HepG2 (cell line): ENCODE measurements at places on chromosomes 12 and 14. TPM values are rescaled to one million over a fixed set of nuclear protein-coding genes. Genes with fewer than 3 reads are reported as not detected.

The CMKLR1 gene
- polyA plus RNA-seq: not detected in 2 replicates

The LPAR5 gene
- polyA plus RNA-seq: 0.17 and 0.32 TPM in 2 replicates

The CLEC9A gene
- polyA plus RNA-seq: not detected in 2 replicates

The KIAA0586 gene
- 10.1 and 12.6 TPM in 2 replicates for polyA plus RNA-seq

The CLEC4D gene
- polyA plus RNA-seq: not detected in 2 replicates

The OR5AU1 gene
- not detected in 2 replicates for polyA plus RNA-seq

The OR6C2 gene
- polyA plus RNA-seq: not detected in 2 replicates

The POMT2 gene
- polyA plus RNA-seq: 15.3 and 17.7 TPM in 2 replicates

The CCDC197 gene
- polyA plus RNA-seq: 0.13 TPM in 1 of 2 replicates, not detected in the other

The METTL25 gene
- 2.2 and 2.9 TPM in 2 replicates for polyA plus RNA-seq

The TCHP gene
- polyA plus RNA-seq: 6.3 and 6.7 TPM in 2 replicates

The KLRC3 gene
- polyA plus RNA-seq: not detected in 2 replicates

The NT5DC3 gene
- polyA plus RNA-seq: 2.8 and 3.2 TPM in 2 replicates

The LUM gene
- not detected in 2 replicates for polyA plus RNA-seq

The PLCZ1 gene
- polyA plus RNA-seq: not detected in 2 replicates

The CLEC1A gene
- polyA plus RNA-seq: not detected in 2 replicates

The DCN gene
- polyA plus RNA-seq: not detected in 2 replicates

The SMOC1 gene
- polyA plus RNA-seq: 35.6 and 42.1 TPM in 2 replicates

The PTPRO gene
- 0.04 TPM in 1 of 2 replicates, not detected in the other for polyA plus RNA-seq

The ZCCHC8 gene
- 18.6 and 20.5 TPM in 2 replicates for polyA plus RNA-seq

The TNS2 gene
- polyA plus RNA-seq: 18.0 and 20.4 TPM in 2 replicates

The PLEKHD1 gene
- polyA plus RNA-seq: 0.01 and 0.03 TPM in 2 replicates
